ENCODE measurements at places on chromosomes 11 and 22.

GRCh38 chr11:103465555-103466140, 356.4 kb downstream of the DYNC2H1 start:
- DNase-seq, result no peak

- no peak for DNase-seq
Observed at GRCh38 chr11:103875855-103876510, 160.5 kb upstream of the DDI1 start.

GRCh38 chr11:12291766-12292165, 85.6 kb upstream of the PARVA start:
- DNase-seq, result no peak

GRCh38 chr11:7546324-7546791, 32.6 kb downstream of the PPFIBP2 start:
- no peak for DNase-seq

DNA sequence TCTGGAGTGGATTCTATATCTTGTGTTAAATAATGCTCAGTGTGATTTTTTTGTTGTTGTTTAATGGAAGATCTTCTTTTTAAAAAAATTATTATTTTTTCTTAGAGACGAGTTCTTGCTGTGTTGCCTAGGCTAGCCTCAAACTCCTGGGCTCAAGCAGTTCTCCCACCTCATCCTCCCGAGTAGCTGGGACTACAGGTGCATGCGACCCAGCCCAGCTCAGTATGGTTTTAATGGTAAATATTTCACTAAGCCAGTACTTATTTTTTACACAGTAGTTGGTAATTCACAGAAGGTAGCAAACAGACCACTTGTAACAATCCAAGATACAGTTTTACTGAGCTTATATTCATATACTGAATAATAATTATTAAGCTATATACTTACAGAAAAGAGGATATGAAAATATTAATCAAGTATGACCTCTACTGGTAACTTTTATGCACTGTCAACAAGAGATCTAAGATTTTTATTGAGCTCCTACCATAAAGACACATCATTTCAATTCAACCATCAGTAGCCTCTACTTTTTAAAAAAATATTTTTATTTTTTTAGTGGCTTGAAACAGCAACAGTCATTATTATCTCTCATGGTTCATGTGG, 6.1 kb upstream of the CD59 start:
- no peak for DNase-seq

DNA sequence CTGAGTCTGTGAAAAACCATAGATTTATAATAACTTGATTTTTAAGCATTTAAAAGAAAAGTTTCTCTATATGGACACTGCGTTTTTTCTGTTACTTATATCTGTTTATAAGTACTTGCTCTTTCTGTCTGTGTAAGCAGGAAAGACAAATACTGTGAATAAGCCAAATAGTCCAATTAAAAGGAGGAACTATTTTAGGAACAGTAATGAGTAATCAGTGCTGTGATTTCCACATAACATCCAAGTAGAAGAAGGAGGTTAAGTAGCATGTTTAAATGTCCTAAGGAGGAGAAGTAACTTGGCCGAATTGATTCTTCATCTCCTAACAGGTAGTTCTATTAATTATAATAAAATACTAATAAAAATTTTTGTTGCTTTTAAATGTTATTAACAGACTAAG, 40.8 kb downstream of the ZNF214 start:
- no peak for DNase-seq

DNA sequence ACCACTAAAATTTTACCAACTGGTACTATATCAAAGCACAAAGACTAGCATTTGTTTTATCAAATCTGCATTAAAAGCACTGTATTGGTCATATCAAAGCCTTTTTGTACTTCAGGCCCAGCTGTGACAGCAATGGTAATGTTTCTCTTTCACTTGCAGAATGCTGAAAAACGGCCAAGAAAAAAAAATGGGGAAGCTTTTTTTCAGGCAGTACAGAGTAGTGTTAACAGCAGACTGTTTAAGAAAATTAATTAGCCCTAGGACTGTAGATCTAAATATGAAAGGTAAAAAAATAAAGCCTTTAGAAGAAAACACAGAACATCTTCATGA, 33.3 kb downstream of the DENND5A start:
- DNase-seq, result no peak

- DNase-seq, result no peak
Observed at GRCh38 chr11:38582756-38583155, 1984.7 kb upstream of the RAG2 start.

GRCh38 chr11:56841210-56841810, 92.8 kb upstream of the OR9G4 start:
- DNase-seq, result peak; percentile 55

DNA sequence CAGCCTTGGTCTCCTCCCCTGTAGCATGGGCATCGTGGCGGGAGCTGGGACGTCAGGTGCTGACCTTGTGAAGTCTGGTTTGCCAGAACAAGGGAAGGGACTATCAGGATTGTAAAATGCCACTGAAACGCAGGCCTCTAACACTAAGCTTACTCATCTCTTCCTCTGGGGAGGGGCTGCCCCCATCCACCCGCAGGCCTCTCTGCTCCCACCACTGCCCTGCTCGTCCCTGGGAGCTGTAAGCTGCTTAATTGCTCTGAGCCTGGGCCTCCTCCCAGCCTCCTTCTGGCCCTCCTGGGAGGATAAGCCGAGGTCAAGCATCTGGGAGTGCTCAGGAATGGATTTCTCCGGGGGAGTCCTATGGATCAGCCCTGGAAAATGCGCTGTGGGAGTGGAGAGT, 8.4 kb downstream of the SHISAL1 start:
- DNase-seq, result no peak

DNA sequence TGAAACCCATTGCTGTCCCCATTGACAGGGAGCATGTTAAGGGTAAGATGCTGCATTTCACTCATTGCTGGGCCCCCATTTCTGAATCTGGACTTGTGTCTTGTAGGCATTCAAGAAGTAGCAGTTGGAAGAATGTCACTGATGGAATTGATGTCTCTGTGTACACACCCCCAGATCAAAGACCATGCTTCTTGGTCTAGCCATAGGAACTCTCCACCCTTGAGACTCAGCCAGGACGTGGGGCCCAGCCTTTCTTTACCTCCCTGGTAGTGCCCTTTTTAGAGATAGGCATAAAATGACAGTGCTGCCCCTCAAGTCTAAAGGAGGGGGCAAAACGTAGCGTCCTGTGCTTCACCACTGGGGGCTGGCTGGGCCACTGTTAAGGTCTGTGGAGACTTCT, 135.1 kb downstream of the TEAD1 start:
- no peak for DNase-seq

- DNase-seq, result no peak
Observed at GRCh38 chr11:73186294-73186850, 31.7 kb upstream of the P2RY2 start.

DNA sequence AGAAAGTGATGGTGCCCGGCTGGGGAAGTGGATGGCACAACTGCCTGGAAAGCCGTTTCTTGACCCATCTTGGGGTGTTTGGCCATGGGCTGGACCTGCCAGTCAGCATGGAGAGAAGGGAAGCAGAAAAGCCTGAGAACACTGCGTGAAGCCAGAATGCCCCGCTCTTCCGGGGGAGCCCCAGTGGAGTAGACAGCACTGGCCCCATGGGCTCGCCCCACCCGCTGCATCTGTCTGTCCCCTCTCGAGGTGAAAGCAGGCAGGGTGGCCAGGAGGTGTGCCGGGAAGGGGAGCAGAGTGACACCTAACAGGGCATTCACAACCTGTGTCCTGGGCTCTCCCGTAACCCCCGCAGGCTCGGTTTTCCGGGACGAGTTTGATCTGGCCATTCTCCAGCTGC, 57.1 kb upstream of the TBCEL start:
- no peak for DNase-seq

DNA sequence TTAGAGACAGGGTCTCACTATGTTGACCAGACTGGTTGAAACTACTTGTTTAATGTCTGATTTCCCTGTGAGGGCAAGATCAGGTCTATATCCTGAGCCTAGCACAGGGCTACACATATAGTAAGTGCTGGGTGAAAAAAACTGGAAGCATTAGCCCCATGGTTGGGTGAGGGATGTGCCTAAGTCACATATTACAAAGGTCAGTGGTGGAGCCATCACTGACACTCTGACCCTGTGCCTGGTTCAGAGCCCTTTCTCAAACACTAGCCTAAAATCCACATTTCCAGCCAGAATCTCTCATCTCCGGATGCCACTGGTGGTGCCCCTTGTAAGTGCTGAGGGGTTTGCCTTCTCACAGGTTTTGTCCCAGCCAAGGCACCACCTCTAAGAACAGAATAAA, 9.0 kb downstream of the TBC1D10A start:
- no peak for DNase-seq

DNA sequence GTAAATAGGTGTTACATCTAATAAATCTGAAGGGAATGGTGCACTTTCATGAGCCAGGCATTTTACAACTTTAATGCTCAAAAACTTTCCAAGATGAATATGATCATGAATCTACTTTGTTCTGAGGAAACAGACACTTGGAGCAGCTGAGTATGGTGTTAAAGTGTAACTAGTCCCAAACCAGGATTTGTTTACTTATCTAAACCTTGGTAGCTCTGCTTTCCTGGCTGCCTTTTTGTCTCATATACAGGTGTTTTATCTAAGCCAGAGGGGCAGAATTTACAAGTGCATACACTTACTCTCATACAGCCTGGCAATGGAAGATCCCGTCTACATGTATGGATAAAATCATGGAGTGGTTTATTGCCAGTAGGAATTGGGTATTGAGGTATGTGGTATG, 171.5 kb downstream of the FAT3 start:
- DNase-seq, result no peak

- DNase-seq, result no peak
Observed at GRCh38 chr11:60844870-60845221, 2.9 kb downstream of the CCDC86 start.

- DNase-seq, result no peak
Observed at GRCh38 chr11:133137939-133138338, 394.4 kb downstream of the OPCML start.

DNA sequence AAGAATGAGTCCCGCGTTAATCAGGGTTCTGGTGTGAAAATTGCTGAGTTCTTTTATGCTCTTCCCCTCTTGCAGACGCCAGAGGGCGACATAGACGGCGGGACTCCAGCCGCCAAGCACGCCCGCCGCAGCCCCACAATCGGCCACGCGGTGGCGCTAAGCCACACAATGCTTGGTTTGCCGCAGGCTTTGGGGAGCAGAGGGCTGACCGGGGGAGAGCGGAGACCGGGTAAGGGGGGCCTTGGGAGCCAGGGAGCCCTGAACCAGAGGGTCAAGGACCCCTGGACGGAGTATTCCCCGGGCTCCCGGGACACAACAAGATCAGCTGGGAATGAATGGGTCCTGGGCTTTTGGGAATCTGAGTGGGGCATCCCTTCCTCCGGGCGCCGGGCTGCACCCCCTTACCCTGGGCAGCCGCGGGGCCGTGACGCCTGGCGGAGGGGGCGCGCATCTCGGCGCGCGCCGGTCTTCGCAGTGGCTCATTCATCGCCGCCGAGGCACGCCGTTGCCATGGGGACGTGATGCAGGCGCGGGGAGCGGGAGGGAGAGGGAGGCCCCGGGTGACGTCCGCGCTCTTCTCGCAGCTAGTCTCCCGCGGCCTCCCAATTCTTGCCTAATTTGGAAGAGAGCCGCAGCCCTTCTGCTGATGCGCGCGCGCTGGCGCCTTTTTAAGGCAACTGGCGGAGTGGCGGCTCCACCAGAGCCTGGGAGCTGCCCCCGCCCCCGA, 12.2 kb upstream of the NPAS4 start:
- DNase-seq, result peak; percentile 97

GRCh38 chr11:7537265-7537664, 23.5 kb downstream of the PPFIBP2 start:
- no peak for DNase-seq

GRCh38 chr22:49935561-49935960, 17.1 kb downstream of the CRELD2 start:
- DNase-seq, result no peak

- DNase-seq, result no peak
Observed at GRCh38 chr11:113376156-113376555, 11.4 kb upstream of the ANKK1 start.

DNA sequence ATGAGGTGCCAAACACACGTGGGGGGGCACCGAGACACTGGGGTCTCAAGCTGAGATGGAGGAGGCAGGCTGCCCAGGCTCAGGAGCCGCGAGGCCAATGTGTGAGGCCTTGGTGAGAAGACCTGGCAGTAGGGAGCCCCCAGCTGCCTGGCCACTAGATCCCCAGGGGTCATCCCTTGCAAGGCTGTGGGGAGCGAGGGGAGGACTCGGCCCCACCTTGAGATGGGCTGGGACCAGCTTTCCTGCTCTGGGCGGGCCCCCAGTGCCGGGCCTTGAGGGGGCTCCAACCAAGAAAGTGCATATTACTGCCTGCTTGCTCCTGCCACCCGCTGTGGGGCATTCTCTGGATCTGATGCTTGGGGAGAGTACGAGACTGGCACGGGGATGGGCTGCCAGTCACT, 107.0 kb downstream of the CTTN start:
- no peak for DNase-seq

Data from WTC11 (cell line).